SJSA1 (cell line): ENCODE measurements at places on chromosomes 4 and X. TPM values are rescaled to one million over a fixed set of nuclear protein-coding genes. Genes with fewer than 3 reads are reported as not detected.

DNA sequence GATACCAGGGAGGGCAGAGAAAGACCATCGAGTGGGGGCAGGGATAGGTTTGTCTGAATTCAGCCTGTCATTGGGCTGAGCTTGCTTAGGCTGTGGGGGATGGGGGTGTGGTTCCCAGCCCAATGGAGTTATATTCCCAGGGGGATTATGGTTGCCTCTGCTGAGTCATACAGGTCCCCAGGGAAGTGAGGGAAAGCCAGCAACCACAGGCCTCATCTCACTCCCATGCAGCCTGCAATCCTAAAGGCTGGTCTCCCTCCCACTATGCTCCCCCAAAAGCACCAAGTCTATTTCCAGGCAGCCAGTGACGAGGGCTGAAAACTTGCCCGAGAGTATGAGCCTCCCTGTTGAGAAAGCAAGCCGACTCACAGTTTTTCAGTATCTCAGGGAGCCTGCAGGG is 39.3 kb downstream of the AFM start:
- peak; percentile 26 for DNase-seq

DNA sequence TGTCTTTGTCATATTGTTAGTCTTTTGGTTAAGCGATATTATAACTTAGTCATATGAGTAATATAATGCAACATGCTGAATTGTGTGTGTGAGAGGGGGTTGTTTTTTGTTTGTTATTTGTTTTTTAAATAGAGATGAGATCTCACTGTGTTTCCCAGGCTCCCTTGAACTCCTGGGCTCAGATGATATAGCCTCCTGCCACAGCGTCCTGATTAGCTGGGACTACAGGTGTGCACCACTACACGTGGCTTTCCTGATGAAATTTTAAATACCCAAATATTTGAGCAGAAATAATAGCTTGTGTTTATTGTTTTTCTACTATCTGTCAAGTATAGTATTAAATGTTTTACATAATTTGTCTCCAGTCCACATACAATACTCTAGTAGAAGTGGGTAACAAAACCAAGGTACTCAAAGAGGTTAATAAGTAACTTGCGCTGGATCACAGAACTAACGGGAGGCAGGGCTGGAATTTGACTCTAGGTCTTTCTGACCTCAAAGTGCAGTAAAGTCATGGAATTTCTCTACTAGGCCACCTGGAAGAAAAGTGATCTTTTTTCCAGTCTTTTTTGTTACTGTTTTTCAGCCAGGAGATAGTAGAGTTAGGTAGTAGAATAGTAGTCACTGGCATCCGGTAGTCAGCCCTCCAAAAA is 47.8 kb downstream of the CLCN3 start:
- no peak for DNase-seq

DNA sequence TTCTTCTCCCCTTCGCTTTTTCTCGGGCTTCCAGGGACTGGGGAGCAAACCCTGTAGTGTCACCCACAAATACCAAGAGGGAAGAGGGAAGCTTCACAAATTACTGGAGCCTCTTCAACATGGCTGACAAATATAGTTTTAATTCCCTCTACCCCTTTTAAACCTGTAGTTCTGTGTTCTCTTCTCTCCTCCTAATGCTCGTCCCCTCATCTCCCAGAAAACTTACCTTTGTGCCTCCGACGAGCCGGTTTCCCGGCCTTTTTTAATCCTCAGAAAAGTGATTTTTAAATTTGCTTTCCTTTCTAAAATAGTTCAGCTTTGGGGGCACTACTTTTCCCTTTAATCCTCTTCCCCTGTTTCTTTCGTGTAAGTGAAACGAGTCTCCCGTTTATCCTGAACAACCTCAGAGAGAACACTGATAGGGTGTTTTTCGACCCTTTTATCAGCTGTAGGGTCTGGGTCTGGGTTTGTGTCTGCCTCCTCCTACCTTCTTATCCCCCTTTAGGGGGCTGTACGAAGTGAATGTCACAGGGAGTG is 408 bp downstream of the TET2 start:
- DNase-seq: no peak

FGFR3 gene
- 10.2 and 13.8 TPM in 2 replicates for total RNA-seq

DNA sequence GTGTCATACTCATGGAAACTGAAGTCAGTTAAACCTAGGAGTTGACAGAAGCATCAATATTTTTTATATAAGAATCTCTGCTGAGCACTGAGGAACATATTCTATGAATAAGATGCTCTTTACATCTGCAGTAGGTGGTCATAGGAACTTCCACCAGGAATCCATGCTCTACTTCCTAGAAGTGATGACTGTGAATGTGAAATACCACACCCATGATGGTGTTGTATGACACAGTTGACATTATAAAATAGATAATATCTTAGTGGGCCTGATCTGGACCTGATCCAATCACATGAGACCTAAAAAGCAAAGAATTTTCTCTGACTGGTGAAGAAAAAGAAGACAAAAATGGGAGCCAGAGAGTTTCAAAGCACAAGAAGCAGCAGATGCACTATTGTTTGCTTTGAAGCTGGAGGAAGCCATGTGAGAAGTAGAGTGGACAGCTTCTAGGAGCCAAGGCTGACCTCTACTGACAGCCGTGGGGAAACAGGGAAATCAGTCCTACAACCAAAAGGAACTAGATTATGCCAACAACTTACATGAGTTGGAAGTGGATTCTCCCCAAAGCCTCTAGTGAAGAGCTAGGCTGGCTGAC is 68.6 kb upstream of the HS3ST1 start:
- no peak for DNase-seq

GRCh38 chr4:3044870-3045819 is 29.2 kb downstream of the HTT-AS start:
- DNase-seq: no peak

COX7B2 gene
- not detected in 2 replicates for total RNA-seq

- no peak for DNase-seq
Measured at GRCh38 chrX:131977619-131978018, 45.5 kb upstream of the STK26 start.

DNA sequence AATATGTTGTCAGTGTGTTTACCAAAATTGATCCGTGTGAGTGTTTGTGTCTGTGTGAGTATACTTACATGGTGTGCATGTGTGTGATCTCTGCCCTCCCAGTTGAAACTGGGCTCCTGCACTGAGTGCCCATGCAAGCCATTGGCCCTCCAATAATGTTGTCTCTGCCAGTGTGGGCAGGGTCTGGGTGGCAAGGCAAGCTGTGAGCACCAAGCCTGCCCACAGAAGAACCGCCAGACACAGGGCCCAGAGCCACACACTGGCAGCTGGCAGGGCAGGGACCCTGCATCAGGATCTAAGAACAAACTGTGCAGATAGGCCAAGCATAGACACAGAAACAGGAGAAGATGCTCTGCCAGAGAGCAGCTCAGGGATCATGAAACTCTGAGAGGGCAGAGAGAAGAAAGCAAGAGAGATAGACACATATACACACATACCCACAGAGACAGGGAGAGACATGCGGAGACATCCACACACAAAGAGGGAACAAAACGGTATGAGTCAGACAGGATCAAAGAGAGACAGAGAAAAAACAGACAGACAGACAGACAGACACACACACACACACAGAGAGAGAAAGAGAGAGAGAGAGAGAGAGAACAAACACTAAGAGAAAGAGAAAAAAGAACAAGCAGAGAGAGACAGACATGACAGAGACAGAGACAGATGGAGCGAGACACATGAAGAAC is 555.0 kb downstream of the MID1IP1 start:
- DNase-seq: no peak

- DNase-seq: peak; percentile 88
Measured at GRCh38 chr4:141636082-141636770, at the start of gene IL15. TSS of gene IL15 (plus strand) at chr4:141636583. CDS start at chr4:141719465, 82,882 bp downstream.

GRCh38 chr4:165136529-165136928 is 23.9 kb upstream of the TMEM192 start:
- DNase-seq: no peak

MGARP gene
- total RNA-seq: 1.6 and 6.1 TPM in 2 replicates

- DNase-seq: no peak
Measured at GRCh38 chrX:13938829-13939530, 90.7 kb downstream of the GEMIN8 start.

ZCCHC18 gene
- 1.2 and 1.6 TPM in 2 replicates for total RNA-seq

- DNase-seq: no peak
Measured at GRCh38 chr4:90122355-90122748, 4.8 kb upstream of the CCSER1 start.

- no peak for DNase-seq
Measured at GRCh38 chrX:53716328-53717088, 30.0 kb upstream of the HUWE1 start.

IQCM gene
- not detected in 2 replicates for total RNA-seq

TLR3 gene
- total RNA-seq: 1.6 and 3.4 TPM in 2 replicates
